C1 segment of cervical spinal cord (tissue), 14 donors: ENCODE measurements at places on chromosomes 5 and 9.

DNA sequence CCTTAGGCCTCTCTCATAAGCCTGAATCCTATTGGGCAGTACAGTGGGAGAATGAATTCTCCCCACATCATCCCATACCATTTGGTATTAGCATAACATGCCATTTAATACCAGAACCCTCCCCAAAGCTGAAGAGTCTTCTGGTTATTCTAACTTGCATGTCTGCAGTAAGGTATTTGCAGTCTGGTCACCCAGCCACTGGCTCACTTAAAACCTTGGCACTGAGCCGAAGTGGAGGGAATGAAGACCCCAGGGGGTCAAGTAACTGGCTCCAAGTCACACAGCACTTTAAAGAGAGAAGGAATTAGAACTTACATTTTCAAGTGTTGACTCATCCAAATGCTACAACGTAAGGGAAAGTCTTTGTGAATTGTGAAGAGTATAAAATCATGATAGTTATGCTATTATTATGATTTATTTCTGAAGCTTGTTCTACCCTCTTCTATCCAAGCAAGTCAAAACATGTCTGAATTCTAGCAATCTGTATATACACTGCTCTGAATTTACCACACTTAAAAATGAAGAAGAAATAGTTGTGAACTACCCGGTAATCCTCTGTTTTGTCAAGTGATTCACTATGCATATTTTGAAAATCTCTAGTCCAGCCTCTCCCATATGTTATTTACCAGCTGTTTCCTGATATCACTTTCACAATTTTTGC, 28.5 kb downstream of the GLRA1 start:
- no peak for DNase-seq

GRCh38 chr5:132651838-132652469, 6.0 kb upstream of the IL13 start:
- no peak for DNase-seq

DNA sequence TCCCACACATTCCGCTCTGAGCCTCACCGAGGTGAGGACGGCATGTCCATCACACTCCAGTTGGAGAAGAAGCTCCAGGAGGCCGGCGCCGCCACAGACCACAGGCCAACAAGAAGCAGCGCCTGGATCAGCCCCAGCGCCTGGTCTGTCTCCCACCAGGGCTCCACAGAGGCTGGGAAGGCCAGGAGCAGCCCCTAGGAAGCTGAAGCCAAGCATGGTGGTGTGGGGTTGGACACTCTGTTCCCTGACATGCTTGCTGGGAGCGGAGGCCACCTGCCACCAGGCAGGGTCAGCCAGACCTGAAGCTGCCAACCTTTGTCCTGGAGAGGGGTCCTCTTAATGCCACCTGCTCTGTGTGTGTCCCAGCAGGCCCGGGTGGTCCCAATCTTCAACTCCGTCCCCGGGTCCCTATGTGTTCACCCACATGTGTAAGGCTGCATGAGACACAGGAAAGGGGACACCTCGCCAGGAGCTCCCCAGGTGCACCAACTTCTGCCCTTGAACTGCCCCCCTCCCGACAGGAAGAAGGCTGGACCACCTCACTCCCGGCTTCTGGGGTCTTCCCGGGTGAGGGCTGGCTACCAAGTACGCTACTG, 140.1 kb upstream of the PPP1R26 start:
- DNase-seq = no peak

DNA sequence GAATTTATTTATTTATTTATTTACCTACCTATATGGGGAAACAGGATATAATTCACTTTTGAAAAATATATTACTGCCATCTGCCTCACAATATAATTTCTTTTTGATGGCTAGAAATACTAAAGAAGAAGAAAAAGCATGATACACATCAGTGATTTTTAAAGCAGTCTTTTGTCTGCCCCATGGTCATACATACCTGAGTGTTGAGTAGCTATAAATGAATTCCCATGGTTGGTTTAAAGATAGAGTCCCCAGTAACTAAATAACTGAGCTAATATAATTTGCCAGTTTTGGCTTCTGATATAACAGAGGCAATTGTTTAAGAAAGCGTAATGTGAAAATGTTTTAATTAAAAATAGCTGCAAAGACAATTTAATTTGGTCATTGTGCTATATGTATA, 447.8 kb downstream of the PDE4D start:
- no peak for DNase-seq

GRCh38 chr5:8013948-8014710, 145.2 kb downstream of the MTRR start:
- DNase-seq = no peak
